Fibroblast of the aortic adventitia (primary cell): ENCODE measurements at places on chromosomes 11 and 22.

DNA sequence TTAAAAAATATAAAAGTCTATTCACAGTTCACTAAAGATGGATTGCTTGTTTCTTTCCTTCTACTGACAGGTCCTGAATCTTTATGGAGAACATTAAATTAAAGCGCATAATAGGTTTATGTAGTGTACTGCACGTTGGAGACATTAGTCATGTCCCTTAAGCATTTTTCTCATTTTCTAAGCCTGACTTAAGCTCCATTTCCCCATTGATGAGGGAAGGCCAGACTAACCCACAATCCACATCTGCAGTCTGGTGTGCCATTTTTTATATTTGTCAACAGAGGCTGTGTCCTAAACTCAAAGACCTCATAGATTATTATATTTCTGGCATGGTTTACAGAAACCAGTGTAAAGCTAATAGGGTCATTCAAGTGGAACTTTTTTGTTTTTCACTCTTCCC lies 39.9 kb downstream of the CADM1 start:
- DNase-seq: no peak

GRCh38 chr11:3949125-3949524 lies 93.7 kb downstream of the STIM1 start:
- no peak for DNase-seq

DNA sequence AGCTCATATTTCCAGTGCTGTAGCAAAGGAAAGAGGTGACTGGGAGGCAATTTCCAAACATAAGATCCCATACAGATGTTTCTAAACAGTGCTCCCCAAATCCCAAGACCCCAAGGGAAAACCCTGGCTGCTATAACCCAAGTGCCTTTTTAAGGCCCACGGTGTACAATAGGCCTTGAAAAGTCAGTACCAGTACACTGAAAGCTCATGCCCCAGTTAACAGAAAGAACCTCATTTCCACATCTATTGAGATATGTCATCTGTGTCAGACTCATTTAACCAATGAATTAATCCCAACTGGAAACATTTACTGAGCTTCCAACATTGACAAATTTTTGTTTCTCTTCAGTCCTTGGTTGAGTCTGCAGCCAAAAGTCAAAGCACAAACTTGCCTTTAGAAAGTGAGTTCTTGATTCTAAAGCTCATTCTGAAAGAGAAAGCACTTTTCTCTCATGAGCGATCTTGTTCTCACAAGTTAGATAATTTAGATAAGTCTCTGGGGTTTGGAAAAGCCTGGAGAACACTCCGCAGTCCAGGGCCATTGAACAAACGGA lies 239.8 kb upstream of the ARHGAP20 start:
- DNase-seq: peak; percentile 37

GRCh38 chr11:115155320-115155719 lies 348.9 kb downstream of the CADM1 start:
- DNase-seq: no peak

DNA sequence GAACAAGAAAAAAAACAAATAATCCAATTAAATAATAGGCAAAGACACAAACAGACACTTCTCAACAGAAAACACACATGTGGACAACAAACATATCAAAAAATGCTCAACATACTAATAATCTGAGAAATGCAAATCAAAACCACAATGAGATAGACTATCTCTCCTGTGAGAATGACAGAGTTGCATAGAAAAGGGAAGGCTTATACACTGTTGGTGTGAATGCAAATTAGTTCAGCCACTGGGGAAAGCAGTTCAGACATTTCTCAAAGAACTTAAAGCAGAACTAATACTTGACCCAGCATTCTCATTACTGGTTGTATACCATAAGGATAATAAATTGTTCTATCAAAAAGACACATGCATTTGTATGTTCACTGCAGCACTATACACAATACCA lies 637.8 kb upstream of the LUZP2 start:
- no peak for DNase-seq

- no peak for DNase-seq
These were observed 28.5 kb upstream of the MUC5B start for GRCh38 chr11:1194231-1194976.

DNA sequence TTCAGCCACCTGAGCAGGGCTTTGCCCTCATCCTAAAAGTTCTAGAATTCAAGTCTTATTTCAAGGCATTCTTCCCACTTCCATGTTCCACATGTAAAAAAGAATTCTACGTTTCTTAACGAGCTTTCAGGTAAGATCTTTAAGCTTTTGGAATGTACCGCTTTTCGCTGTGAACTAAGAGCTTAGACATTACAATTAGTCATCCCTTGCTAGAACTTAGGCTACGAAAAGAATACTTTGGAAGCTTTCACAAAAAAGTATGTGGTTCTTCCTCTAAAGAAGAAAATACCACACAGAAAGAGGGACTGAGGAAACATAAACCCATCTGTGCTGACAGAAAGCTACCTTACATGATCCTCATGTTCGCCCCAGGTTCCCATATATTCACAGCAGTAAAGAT lies 1.9 kb downstream of the NUMA1 start:
- DNase-seq: peak; percentile 37

DNA sequence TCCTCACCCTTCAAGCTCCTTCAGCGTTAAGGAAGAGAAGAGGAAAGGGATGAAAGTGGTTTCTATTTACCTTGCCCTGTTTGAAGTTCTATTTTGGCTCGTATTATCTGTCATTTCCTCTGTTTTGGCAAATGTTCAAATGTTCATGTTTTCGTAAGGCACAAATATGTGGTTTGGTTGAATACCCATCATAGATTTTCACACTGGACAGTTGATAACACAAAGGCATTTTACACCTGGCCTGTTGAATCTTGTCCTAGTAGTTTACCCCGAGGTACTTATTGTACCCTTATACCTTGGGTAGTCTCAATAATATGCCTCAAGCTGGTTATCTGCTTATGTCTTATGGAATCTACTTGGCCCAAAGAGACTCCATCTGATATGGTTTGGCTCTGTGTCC lies 706.9 kb downstream of the METTL15 start:
- DNase-seq: no peak

GRCh38 chr22:42697542-42698013 lies 23.1 kb downstream of the A4GALT start:
- DNase-seq: peak; percentile 82

DNA sequence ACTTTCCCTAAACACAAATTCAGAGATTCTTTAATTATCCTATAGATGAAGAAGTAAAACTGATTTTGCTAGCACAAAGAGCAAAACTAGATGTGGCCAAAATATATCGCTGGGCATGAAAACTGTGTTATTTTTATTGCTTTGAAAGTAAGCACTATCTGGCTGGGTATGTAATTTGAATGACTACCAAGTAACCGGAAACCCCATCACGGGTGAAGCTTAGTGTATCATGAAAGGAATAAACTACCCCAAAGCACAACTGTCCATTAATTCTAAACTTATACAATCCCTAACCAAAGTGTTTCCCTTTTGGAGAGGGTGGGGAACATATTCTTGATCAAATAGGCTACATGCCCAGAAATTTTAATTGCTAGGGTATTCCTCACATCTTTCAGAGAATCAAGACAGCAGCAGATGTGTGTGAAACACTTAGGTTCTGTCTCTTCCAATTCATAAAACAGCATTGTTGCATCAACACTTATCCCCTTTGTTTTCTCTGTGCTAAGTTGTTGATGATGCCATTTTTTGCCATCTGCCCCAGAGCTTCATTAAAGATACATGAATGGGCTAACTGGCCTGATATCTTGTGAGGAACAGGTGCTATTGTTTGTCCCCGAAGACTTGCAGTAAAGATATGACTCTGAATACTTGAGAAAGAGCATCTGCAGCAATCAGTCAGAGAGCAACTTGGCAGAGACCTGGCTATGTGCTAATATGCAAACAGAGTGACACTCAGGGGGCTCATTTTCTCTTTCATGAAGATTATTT lies 238.2 kb downstream of the SOX6 start:
- no peak for DNase-seq

- DNase-seq: no peak
These were observed 355.0 kb upstream of the CTSC start for GRCh38 chr11:88692306-88693086.

DNA sequence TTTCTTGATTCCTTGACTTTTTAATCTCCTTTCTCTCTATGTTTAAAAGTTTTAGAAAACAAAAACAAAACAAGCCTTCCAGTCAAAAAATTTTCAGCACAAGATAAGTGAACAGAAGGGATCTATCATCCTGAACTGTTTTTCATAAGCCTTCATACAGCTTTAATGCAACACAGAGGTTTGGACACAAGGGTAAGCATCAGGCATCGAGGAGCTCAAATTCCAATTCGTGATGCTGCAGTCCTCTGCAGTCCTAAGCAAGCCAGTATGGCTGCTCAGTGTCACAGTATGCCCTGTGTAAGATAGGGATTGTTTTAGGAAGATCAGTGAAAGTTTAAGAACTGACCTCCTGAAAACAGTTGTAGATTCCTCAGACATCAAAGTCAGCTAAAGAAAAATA lies 740.9 kb downstream of the NTM start:
- DNase-seq: peak; percentile 46

DNA sequence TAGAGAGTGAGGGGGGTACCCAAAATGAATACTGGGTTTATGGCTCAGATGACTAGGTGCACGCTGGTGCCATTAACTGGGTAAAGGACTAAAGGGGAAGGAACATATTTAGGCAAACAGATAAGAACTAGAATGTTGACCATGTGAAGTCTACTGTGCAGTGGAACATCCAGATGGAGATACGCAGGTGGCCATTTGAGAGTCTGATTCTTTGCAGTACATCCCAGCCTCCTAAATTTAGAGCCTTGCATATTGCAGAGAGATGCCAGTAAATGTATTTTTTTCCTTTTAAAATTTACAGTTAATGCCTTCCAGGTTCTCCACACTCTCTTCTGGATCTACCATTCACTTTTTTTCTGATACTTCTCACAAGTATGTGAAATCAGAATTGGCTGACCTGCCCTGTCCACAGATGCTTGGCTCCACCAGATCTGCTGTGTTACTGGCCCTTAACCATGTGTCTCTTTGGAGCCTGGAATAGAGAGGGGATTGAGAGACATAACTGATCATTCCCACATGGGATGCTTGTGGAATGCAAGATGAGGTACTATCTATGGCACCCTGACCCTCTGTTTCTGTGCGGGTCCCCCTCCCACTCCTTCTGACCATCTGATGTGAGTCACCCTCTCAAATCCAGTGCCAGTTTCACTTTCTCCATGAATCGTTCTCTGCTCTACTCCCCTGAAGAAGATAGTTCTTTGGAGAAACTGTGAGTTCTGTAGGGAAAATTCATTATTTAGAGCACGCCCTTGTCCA lies 77.0 kb upstream of the NCAM1 start:
- peak; percentile 33 for DNase-seq

- no peak for DNase-seq
These were observed 94.0 kb downstream of the BRD1 start for GRCh38 chr22:49733631-49734030.

- no peak for DNase-seq
These were observed 99.3 kb downstream of the CEP164 start for GRCh38 chr11:117426941-117427340.

DNA sequence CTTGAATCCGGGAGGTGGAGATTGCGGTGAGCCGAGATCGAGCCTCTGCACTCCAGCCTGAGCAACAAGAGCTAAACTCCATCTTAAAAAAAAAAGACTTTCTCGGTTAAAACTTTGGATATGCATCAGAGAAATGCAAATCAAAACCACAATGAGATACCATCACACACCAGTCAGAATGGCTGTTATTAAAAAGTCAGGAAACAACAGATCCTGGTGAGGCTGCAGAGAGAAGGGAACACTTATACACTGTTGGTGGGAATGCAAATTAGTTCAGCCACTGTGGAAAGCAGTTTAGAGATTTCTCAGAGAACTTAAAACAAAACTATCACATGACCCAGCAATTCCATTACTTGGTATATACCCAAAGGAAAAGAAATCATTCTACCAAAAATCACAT lies 619.4 kb upstream of the KIRREL3 start:
- DNase-seq: no peak

DNA sequence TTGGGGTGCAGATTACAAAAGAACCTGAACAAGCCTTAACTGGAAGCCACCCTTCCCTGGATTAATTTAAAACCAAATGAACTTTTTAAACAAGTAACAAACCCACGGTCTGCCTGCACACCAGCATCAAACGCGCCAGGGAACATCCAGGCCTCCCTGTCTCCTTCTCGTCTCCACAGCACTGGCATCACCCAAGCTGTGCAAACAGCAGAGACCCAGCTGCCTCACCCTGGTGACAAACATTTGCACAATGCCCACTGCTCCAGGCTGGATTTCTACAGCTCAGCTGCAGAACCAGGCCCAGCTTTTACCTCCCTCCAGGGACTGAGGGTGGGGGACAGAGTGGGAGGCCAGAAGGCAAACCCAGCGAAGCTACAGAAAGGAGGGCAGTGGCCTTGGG lies 7.0 kb downstream of the RPL3 start:
- DNase-seq: no peak

DNA sequence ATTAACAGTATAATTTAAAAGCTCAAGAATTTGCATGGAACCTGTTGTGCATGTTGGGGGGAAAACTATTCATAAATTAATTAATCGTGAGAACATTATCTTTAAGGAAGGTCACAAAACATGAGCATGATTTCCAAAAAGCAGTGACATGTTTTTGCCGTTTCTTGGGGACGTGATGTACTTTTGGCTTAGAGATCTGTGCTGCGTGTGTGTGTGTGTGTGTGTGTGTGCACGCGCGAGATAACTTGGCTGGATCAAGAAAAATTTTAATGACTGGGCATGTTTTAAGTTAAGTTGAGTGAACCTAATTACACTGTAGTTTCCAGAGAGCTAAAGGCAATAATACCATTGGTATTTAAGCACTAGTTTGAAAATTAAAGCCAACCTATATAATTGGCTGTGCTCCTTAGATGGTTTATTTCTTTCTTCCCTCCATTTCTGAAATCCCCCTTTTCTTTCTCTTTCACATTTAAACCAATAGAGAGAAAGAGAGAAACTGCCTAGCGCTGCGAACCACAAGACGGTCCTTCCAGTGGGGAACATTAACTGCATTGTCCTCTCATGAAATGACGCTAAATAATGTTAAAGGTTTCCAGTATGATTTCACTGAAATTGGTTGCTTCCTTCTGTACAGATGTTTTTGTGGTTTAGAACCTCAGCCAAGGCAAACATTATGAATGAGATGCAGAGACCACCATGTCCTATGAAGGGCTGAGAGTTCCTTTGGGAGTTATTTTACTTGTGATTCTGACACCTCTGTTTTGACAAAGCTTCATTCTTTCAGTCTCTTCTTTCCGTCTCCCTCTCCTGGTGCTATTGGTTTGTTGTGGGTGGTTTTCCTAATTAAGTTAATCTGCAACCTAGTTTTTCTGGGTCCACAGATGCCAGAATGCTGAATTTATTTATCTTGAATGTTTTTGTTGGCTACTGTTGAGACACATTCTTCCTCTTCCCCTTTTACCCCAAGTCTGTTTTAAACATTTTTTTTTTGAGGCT lies 51.7 kb downstream of the ZBTB16 start:
- DNase-seq: no peak
